ENCODE measurements at places on chromosomes 5 and 9.

DNA sequence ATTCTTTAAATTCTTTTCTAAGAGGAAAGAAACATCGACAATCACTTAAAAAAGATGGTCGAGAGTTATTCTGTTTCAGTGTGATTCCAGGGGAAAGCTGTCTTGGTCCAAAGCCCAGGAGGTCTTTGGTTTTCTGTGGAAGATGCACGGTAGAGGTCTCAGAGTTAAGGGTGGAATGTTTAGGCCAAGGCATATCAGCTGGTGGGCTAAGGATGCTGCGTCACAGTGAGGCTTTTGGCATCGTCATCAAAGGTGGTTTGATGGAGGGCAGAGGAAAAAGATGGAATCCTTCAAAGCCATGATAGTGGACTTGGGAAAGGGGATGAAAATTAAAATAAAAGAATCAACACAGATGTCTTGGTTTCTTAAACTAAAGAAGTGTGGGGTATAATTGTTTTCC, 137.3 kb upstream of the ANKH start:
- H3K27ac ChIP-seq: peak overlapping the region; percentile 78
- H3K4me1 ChIP-seq: peaks cover 71% of the 10 kb centered on the region
- DNase-seq: peak; percentile 21
- no peaks in the 10 kb centered on the region for H3K27me3 ChIP-seq
- peak overlapping the region; percentile 58 for H3K4me3 ChIP-seq
- H3K36me3 ChIP-seq: no peaks in the 10 kb centered on the region

GRCh38 chr9:113543982-113544303, 80.4 kb downstream of the RGS3 start:
- H3K4me1 ChIP-seq: peaks cover 26% of the 10 kb centered on the region
- no peaks in the 10 kb centered on the region for H3K27me3 ChIP-seq
- H3K27ac ChIP-seq: no peak overlapping the region
- no peak overlapping the region for H3K4me3 ChIP-seq
- no peak for DNase-seq

- no peaks in the 10 kb centered on the region for H3K4me1 ChIP-seq
- no peak overlapping the region for H3K27ac ChIP-seq
- no peak overlapping the region for H3K4me3 ChIP-seq
- peaks cover 16% of the 10 kb centered on the region for H3K27me3 ChIP-seq
- DNase-seq: no peak
Measured at GRCh38 chr5:174383210-174384167, 338.0 kb downstream of the NSG2 start.

GRCh38 chr5:139903795-139904565, 108.4 kb downstream of the PSD2 start:
- H3K27me3 ChIP-seq: peaks cover 9% of the 10 kb centered on the region
- H3K27ac ChIP-seq: no peak overlapping the region
- DNase-seq: no peak
- H3K4me3 ChIP-seq: no peak overlapping the region
- H3K36me3 ChIP-seq: no peaks in the 10 kb centered on the region

DNA sequence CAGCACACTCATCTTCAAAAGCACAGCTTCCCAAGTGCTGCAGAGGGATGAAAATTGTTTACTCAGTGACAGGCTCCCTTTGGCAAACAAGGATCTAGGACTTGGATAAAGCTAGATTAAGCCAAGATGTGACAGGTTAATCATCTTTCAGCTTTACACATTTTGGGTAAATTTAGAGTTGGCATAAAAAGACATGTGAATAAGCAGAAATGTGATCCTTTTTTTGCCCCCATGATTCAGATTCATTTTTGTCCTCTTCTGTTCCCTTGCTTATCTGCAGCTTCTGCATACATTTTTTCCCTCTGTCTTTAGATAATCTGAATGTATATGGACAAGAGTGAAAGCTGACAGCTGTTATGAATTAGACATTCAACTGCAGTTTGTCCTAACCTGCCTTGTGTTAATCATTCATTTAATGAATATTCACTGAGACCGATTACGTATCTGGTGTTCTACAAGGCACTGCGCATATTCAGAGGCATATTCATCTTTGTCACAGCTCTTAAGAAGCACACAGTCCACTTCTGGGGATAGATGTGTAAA, 19.6 kb downstream of the ADAMTSL1 start:
- H3K4me3 ChIP-seq: no peak overlapping the region
- no peak for DNase-seq
- no peaks in the 10 kb centered on the region for H3K27me3 ChIP-seq
- H3K4me1 ChIP-seq: no peaks in the 10 kb centered on the region
- H3K36me3 ChIP-seq: no peaks in the 10 kb centered on the region

Data from HepG2 (cell line).